Activated naive CD8-positive, alpha-beta T cell treated with anti-CD3 and anti-CD28 coated beads, Interleukin-2, amount 50 U/mL, for 24 hours (primary cell): ENCODE measurements at places on chromosomes 13 and 19.
A peak's percentile ranks its signal among the peaks of the same experiment; 100 is the strongest.

DNA sequence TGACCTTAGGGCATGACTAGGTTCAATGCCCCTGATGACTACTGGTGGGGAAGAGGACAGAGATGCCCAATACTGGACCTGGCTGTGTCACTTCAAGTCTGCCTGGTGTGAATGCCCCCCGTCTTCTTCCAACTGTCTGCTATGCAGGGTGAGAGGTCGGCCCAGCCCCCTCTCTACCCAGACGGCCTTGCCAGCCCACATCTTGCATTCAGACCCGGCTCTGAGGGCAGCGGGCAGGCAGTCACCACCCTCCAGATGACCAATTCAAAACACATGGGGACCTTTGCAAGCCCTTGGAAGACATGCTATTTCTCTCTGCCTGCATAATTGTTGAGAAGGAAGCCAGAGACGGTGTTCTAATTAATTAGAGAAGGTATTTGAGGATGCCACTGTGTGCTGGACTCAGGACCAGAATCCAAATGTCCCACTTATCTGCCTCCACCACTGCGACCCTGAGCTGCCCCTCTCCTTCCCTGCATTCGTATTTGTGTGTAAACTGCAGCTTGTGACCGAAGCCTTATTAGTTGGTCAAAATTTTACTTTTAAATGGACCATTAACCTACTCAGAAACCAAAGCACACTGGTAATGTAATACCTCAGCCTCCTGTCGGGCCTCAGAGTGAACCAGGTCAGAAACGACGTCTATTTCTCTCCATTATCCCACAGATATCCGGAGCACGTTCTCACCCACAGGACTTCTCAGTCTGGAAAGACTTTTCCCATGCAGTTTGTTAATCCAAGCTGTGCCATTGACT lies 407.0 kb downstream of the ZNF536 start:
- H3K36me3 ChIP-seq = no peaks in the 10 kb centered on the region
- H3K4me3 ChIP-seq = no peak overlapping the region
- no peak for DNase-seq
- H3K27me3 ChIP-seq = peaks cover 4% of the 10 kb centered on the region
- no peak overlapping the region for H3K27ac ChIP-seq

DNA sequence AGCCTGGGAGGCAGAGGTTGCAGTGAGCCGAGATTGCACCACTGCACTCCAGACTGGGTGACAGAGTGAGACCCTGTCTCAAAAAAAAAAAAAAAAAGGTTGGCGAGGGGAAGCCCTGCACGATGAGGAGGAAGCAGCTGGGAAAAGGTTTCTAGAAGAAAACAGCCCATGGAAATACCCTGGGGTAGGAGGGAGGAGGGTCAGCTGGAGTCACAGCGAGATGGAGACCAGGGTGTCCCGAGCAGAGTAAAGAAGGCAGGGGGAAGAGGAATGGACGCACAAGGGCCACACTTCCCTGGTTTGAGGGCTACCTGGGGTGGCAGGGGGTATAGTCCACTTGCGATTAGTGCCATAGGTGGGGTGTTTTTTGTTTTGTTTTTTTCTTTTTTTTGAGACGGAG lies 6.4 kb downstream of the KANK3 start:
- H3K27ac ChIP-seq = no peak overlapping the region
- no peak for DNase-seq

DNA sequence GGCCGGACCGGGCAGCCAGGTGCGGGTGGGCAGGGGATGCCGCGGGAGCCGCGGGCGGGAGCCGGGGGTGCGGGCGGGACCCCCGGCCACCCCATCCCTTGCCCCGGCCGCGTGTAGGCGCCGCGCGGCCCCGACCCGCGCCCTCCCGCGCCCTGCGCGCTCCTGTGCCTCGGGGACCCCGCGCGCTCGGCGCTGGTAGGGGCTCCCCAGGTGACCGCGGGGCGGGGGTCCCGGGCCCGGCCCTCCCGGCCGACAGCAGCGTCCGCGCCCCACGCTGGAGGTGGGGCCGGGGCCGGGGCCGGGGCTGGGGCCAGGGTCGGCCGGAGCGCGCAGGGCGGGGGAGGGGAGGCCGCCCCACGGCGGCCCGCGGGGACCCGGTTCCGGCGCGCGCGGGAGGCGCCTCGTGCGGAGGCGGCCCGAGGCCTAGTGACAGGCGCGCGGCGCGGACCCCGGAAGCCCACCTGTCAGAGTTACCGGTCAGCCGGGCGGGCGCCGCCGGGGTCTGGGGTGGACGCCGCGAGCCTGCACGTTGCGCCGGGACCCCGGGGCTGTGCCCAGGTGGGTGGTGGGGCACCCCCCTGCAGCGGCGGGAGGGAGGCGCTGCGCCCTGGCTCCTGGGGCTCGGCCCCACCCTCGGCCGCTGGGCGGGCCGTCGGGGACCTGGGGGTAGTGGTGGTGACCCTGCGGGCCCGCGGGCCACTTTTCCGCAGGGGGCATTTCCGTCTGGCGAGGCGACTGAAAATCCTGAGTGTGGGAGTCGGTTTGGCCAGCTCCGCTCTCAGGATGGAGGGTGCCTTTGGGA lies 518 bp downstream of the TFDP1 start:
- H3K27ac ChIP-seq = peak overlapping the region; percentile 90
- no peaks in the 10 kb centered on the region for H3K27me3 ChIP-seq
- peaks cover 39% of the 10 kb centered on the region for H3K36me3 ChIP-seq
- peaks cover 37% of the 10 kb centered on the region for H3K4me1 ChIP-seq
- peak; percentile 39 for DNase-seq

- no peak for DNase-seq
- H3K36me3 ChIP-seq = no peaks in the 10 kb centered on the region
- H3K27ac ChIP-seq = no peak overlapping the region
- H3K4me3 ChIP-seq = no peak overlapping the region
- H3K27me3 ChIP-seq = no peaks in the 10 kb centered on the region
- H3K4me1 ChIP-seq = peaks cover 3% of the 10 kb centered on the region
Observed at GRCh38 chr13:50650592-50651504, 192.6 kb downstream of the DLEU7 start.

DNA sequence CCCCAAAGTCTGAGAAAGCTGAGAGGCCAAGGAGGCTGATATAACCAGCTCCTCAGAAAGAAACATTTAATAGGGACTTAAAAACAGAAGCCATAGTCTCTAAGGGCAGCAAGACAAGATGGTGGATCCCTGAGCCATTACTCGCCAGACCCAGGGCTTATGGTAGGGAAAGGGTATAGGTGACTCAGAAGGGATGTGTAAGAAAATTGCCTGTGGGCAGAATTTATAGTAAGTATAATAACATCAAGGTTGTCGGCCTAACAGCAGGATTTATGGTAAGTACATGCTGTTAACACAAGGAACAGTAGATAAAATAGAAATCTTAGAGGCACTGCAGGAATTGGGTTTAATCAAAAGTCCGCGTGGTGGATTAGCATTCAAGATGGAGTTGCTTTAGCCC lies 14.7 kb downstream of the KBTBD6 start:
- no peaks in the 10 kb centered on the region for H3K27me3 ChIP-seq
- no peak overlapping the region for H3K27ac ChIP-seq
- no peak overlapping the region for H3K4me3 ChIP-seq
- DNase-seq = no peak

- DNase-seq = peak; percentile 55
- no peaks in the 10 kb centered on the region for H3K36me3 ChIP-seq
- H3K4me3 ChIP-seq = peak overlapping the region; percentile 71
Observed at GRCh38 chr19:679418-680286, 3.5 kb downstream of the FSTL3 start.
